ENCODE measurements at places on chromosomes 5 and 9.
A peak's percentile ranks its signal among the peaks of the same experiment; 100 is the strongest.

GRCh38 chr5:173567548-173567947 is 48.9 kb downstream of the BOD1 start:
- no peak for DNase-seq

GRCh38 chr5:172870715-172871461 is 36.8 kb downstream of the ERGIC1 start:
- no peak for DNase-seq

- DNase-seq, result no peak
Measured at GRCh38 chr9:119792242-119792641, 423.0 kb upstream of the BRINP1 start.

GRCh38 chr9:126647585-126648411 is 34.1 kb downstream of the LMX1B start:
- DNase-seq, result no peak

DNA sequence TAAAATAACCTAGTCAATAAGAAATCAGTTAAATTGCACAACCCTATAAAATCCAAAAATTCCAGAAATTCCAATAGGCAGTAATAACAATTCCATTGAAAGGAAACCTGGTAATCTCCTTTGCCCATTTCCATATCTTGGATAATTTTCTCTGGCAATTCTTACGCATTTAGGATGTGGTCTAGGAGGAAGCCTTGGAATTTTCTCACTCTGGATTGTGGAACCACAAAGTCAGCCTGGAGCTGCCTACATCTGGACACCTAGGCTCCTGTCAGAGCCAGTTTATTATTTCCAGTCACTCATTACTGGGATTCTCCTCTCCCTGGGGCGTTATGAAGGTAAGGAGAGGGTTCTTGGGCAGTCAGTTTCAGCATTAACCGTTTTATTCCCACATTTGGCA is 40.3 kb upstream of the GNE start:
- no peak for DNase-seq

DNA sequence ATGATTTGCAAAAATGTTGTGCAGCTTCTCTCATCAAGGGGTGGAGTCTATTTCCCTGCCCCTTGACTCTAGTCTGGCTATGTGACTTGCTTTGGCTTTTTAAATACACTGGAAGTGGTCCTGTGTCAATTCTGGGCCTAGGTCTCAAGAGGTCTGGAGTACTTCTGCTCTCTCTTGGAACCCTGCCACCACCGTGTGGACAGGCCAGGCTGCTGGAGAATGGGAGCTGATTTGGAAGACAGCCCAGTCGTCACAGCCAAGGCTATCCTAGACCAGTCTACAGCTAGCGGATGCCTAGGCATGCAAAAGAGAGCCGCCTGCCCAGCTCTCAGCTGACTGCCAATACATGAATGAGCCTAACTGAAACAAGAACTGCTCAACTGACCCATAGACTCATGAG is 56.7 kb upstream of the CLINT1 start:
- DNase-seq, result peak; percentile 93

- no peak for DNase-seq
Measured at GRCh38 chr5:128216860-128217531, 133.4 kb downstream of the SLC12A2 start.

DNA sequence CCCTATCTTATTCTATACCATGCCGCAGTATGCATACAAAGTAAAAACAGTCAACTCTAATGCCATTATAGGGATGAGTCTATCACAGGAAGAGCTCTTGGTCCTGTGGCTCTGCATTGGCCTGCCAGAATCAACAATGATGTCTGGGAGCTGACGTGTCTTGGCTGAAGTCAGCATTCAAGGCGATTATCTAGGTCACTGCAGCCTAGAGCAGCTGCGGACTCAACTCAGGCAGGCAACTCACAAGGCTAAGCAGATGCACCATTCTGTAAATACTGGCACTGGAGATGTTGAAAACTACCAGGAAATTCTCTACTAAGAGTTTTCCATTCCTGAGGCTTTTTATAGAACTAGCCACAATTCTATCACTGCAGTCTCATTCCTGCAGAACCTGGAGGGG is 13.3 kb downstream of the SPATA9 start:
- no peak for DNase-seq

GRCh38 chr5:148623741-148624140 is 30.6 kb downstream of the HTR4 start:
- DNase-seq, result no peak

- DNase-seq, result no peak
Measured at GRCh38 chr5:27217155-27217956, 179.0 kb upstream of the CDH9 start.

- no peak for DNase-seq
Measured at GRCh38 chr5:120260651-120261050, 203.4 kb upstream of the PRR16 start.

DNA sequence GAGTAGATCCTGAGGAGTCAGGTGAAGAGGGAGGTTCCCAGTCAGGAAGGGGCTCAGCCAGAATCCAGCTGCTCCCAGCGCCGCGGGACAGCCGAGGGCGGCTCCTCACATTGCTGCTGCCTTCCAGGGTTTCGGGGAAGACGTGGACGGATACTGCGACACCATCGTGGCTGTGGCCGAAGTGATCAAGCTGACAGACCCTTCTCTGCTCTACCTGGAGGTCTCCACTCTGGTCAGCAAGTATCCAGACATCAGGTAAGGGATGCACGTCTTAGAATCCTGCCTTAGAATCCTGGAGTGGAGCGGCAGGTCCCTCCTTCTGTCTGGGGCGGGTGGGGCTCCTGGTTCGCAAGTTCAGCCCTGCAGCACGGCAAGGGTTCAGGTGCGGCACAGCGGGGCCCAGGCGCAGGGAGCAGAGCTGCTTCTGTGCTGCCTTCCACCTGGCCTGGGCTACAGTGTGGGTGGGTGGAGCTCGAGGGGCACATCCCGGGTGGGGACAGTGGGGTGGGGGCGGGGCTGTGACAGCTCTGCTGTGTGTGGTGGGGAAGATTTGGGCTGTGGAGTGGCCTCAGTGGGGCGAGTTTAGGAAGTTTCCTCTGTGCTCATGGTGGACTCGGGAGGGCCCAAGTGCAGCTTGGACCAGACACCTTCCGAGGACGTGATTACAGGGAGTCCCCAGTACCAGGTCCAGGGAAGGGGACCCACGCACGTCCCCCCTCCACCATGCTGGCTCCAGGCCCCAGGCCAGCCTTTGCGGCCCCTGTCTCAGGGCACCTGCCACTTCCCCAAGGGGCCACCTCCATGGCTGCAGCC is 22.8 kb downstream of the EXOC3 start:
- no peak for DNase-seq

- DNase-seq, result peak; percentile 66
Measured at GRCh38 chr9:121744002-121744686, 92.7 kb downstream of the DAB2IP start.

DNA sequence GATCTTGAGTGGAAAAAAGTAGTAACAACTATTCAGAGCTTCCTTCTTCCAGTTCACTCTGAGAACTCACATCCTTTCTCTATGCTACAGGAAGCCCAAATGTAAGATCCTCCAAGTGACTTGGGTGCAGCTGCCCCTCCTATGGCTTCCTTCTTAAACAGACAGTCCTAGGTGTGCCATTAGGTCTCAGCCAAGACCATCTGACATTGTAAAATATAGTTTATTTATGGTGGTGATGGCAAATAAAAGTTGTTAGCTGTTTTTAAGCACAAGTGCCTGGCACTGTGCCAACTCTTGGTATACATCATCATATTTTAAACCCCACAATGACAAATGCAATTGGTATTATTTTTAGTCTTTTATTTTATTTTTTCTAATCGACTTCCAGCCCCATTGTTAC is 58.1 kb downstream of the TMEM252 start:
- no peak for DNase-seq

DNA sequence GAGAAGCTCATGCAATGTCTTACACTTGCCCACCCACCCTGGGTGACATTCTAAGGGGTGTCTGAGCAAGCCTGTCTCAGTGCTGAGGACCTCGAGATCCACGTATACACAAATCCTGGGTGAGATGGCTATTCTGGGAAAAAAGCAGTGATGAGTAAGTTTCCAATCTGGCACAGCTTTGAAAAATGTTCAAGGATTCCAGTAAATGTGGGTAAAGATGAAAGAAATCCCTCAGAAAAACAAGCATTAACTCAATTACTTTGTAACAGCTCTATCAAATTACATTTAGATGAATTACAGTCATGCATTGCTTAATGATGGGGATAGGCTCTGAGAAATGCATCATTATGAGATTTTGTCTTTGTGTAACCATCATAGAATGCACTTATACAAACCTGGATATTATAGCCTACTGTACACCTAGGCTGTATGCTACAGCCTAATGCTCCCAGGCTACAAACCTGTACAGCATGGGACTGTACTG is 26.9 kb downstream of the GOLM1 start:
- no peak for DNase-seq

- DNase-seq, result no peak
Measured at GRCh38 chr5:2260211-2261003, 377.7 kb upstream of the IRX4 start.

DNA sequence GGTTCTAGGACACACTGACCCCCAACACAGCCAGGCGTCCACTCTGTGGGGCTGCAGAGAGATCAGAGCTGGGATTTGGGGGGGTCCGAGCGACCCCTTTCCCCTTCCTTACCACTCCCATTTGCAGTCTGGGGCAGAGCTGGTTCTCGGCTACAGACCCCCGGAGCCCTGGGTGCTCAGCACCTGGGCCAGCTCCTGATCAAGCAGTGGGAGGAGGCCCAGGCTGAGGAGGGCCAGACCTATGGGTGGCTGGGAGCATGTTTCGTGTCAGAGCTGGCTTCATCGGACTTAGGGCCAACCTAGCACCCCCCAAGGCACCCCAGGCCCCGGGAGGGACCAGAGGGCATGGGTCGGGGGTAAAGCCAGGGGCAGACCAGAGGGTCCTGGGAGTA is 7.6 kb downstream of the GRIN1 start:
- DNase-seq, result no peak

DNA sequence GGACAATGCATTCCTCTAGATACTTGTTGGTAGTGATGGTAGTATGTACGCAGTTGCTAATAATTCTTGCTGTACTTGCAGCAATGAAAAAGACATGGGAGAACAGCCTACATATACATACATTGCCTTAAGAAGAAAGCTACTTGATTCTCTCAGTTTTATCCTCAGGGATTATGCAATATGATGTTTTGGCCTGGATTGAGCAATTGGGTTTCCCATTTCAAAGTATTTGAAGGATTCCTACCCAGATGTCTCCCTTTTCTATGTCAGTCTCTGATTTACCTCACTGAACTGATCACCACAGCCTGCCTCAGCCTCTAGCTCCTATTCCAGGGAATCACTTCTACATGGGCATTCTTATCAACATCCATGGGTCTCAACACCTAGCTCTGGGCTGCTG is 210.1 kb upstream of the CDH10 start:
- no peak for DNase-seq

GRCh38 chr5:38466424-38467189 is 89.8 kb downstream of the LIFR start:
- DNase-seq, result no peak

GRCh38 chr5:57482671-57483106 is at the start of gene ACTBL2:
TSS of gene ACTBL2 (minus strand) at chr5:57482811. CDS start at chr5:57482707, 104 bp downstream.
- no peak for DNase-seq

DNA sequence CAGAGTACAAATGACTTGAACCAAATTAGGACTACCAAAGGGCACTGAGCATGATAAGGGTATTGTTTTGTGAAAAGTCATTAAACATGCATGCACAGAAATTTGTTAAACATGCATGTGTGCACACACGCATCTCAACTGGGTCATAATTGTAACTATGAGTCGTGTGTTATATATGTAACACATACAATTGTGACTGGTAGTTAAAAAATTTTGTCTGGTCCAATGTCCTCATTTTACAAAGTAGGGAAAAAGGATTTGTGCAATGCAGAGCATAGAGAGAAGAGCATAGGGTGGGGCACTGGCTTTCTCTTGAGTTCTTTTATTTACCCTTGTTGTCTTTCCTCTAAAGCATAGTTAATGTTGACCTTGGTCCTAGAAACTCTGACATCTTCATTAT is 19.3 kb upstream of the IGFBPL1 start:
- no peak for DNase-seq

DNA sequence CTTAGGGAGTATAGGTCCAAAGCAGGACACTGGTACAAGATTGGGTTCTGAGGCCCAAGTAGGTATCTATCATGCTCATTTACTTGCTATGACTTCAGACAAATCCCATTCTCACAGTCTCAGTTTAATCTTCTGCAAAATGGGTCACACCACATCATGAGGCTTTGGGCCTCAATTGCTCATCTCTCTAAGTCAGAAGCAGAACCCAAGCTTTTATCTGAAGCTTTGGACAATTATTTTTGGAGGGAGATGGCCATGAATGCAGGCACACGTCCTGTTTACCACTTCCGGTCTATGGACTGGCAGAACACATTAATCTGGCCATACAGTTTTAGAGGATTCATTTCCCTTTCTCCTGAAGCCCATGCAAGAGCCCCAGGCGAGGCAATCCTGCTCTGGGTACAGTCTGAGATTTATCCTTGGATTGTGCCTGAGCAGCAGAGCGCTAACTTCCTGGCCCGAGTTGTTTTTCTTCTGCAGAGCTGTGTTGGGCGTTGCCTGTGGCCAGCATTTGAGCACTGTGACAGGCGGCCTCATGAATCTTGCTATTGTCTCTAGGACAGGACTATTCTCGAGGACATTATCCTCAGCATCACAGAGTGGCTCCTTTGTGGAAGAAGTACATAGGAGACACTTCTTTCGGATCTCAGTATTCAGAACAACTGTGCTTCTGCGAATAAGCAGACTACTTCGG is 16.1 kb downstream of the SLC22A4 start:
- DNase-seq, result no peak

DNA sequence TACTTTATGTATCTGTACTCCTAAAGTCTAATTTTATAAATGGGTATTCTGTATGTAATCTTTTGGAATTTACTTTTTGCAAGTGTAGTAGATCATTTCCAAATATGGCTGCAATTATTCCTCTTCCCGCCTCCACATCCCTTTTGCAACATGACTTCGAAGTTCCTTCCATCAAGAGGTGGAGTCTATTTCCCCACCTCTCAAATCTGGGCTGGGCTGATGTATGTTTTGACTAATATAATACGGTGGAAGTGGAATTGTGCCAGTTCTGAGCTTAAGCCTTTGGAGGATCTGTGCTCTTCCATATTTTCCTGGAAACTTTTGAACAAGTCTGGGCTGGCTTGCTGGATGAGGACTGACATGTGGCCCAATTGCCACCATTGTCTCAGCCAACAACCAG is 155.9 kb downstream of the FGF18 start:
- no peak for DNase-seq

DNA sequence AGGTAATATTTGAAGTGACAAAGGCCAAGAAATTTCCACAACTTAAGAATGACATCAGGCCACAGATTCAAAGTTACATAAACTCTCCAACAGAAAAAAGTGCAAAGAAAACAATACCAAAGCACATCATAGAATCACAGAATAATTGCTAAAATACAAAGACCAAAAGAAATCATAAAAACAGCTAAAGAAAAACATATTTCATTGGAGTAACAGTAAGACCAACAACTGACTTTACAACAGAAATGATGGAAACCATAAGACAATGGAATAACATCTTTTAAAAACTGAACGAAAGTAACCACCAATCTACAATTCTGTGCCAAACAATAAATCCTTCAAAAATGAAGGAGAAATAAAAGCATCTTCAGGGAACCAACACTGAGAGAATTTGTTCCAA is 38.3 kb downstream of the ZDHHC21 start:
- no peak for DNase-seq

- DNase-seq, result no peak
Measured at GRCh38 chr5:91228188-91228587, 154.9 kb downstream of the ARRDC3 start.

GRCh38 chr5:153809166-153809565 is 229.5 kb downstream of the FAM114A2 start:
- no peak for DNase-seq

GRCh38 chr9:128933731-128934130 is 12.9 kb downstream of the PHYHD1 start:
- no peak for DNase-seq
